ENCODE measurements at places on chromosomes 4 and X.

DNA sequence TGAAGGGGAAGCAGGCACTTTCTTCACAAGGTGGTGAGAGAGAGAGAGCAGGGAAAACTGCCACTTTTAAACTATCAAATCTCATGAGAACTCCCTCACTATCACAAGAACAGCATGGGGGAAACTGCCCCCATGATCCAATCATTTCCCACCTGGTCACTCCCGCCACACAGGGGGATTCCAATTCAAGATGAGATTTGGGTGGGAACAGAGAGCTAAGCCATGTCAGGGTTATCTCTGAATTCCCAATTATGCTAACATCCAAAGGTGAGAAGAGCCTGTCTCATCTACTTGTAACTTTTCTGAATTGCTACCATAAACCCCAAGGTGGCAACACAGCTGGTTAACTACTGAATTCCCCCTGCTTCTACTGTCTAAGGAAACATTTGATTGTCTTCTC, 758.5 kb downstream of the ADGRL3 start:
- DNase-seq = no peak

GRCh38 chrX:135707880-135708279, 5.6 kb upstream of the CT45A1 start:
- DNase-seq = no peak

- DNase-seq = no peak
These were observed 47.3 kb downstream of the RS1 start for GRCh38 chrX:18624599-18624998.

- no peak for DNase-seq
These were observed 76.4 kb downstream of the CXXC4 start for GRCh38 chr4:104418286-104418685.

GRCh38 chr4:108276690-108277089, 108.0 kb upstream of the LEF1 start:
- no peak for DNase-seq

GRCh38 chr4:101418466-101418865, 71.1 kb upstream of the PPP3CA start:
- DNase-seq = no peak

- no peak for DNase-seq
These were observed 396.0 kb downstream of the PDGFC start for GRCh38 chr4:156575430-156576073.

GRCh38 chr4:2284934-2285612, 23.2 kb upstream of the MXD4 start:
- DNase-seq = no peak

- no peak for DNase-seq
These were observed 88.8 kb upstream of the HPRT1 start for GRCh38 chrX:134371133-134371532.

GRCh38 chrX:13828392-13828791, 11.5 kb upstream of the GPM6B start:
- no peak for DNase-seq

DNA sequence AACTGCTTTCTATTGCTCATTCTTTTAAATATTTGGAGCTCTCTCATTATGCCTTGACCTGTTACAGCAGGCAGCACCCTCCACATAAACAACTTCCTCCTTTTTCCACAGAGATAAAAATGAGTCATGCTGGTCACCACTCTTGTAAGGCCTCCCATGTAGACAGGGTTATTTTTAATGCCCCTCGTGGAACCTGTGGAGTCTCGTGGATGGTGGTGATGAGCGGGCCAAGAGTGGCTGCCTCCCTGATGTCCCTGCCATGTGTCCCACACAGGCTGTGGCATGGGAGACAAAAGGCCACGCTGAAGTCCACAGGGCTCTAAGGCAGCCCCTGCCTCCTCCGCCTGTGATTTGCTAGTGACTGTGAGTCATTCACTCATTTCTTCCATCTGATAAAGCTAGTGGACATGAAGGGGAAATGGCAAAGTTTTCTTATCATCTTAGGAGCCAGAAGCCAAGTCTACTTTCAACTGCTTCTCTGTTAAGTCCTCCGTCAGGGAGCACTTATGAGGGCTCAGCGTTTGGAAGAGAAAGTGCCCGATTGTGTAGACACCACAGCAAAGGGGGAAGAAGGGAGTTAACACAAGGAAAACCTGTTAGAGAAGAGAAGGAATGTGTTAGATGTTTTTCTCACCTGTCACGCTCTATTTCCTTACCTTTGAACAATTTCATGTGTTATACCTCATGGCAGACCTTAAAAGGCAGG, 121.6 kb upstream of the FAT1 start:
- DNase-seq = no peak

Data from left kidney (tissue), 8 donors.